Endothelial cell of umbilical vein (primary cell): ENCODE measurements at places on chromosomes 4 and X. TPM values are rescaled to one million over a fixed set of nuclear protein-coding genes. Genes with fewer than 3 reads are reported as not detected.

The SPANXA2 gene
- total RNA-seq, result not detected in 2 replicates

The MAGEE1 gene
- total RNA-seq, result 0.74 and 0.95 TPM in 2 replicates

The NOCT gene
- 20.1 and 20.7 TPM in 2 replicates for total RNA-seq

The ZCCHC4 gene
- total RNA-seq, result 9.9 and 10.9 TPM in 2 replicates

The SERPINA7 gene
- total RNA-seq, result not detected in 2 replicates

The SLC2A9 gene
- 1.5 and 1.6 TPM in 2 replicates for total RNA-seq

The MAGEA8 gene
- not detected in 2 replicates for total RNA-seq

The ADH1B gene
- not detected in 2 replicates for total RNA-seq

The HOPX gene
- 0.62 and 5.8 TPM in 2 replicates for total RNA-seq

The CTAG1B gene
- not detected in 2 replicates for total RNA-seq

The CD99L2 gene
- 32.4 and 33.2 TPM in 2 replicates for total RNA-seq

The SPANXN4 gene
- not detected in 2 replicates for total RNA-seq

The JCHAIN gene
- total RNA-seq, result not detected in 2 replicates

DNA sequence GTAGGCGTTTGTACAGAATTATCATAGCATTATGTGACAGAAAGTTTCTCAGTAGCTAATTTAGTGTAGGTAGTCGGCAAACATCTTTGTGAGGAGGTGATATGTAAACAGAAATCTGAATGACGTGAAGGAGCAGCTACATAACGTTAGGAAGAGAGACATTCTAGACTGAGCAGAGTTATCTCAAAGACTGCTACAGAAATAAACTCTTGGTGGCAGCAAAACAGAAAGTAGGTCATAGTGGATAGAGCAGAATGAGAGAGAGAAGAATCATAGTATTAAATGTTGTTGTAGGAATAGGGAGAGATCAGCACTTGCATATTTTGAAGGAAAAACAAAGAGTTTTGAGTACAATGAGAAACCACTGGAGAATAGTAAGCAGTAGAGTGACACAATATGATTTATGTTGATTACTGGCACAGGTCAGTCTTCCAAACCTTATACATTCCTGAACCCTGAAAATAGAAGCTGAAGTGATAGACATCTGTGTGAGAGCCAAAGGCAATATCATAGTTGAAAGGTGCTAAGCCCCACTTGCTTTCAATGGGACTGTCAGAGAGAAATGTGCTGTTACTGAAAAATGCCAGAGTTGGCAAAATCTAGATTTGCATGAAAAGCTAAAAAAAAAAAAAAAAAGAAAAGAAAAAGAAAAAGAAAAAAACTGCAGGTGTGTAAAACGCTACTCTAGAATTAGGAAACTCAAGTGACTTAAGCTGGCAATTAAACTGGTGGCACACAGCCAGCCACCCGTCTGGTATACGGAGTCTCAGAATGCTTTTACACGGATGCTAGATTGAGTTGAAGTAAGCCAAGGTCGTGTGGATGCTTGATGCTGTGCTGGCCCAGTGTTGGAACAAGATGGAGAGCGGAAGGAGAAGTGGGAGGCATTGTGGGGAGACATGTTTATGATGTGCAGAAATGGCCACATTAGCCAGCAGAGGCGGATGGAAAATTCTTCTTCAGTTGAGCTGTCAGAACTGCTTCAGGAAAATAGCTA, 750.2 kb upstream of the HS3ST1 start:
- H3K36me3 ChIP-seq, result no peaks in the 10 kb centered on the region
- no peak overlapping the region for H3K4me3 ChIP-seq
- DNase-seq, result no peak
- no peaks in the 10 kb centered on the region for H3K4me1 ChIP-seq

- no peak overlapping the region for H3K4me3 ChIP-seq
- no peaks in the 10 kb centered on the region for H3K36me3 ChIP-seq
- H3K27me3 ChIP-seq, result no peaks in the 10 kb centered on the region
- H3K27ac ChIP-seq, result no peak overlapping the region
Observed at GRCh38 chr4:112128452-112128851, 16.8 kb upstream of the FAM241A start.

DNA sequence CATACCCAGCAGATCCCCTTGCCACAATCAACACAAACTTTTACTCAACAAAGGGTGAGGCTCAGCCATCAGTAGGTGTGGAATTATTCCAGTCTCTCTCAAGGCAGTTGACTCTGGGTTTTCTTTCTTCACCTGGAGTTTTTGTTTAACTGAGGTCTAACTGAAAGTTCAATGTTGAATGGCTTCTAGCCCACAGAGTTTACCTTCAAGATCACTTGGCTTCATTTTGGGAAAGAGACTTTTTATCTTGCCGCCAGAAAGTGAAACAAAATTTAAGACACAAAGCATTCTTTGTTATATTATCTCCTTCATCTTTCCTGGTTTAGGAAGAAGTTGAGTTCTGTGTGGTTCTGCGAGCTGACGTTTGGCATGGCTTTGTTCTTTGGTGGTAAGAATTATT, 83.8 kb upstream of the RASGEF1B start:
- H3K27ac ChIP-seq, result no peak overlapping the region
- no peak for DNase-seq
- H3K4me1 ChIP-seq, result no peaks in the 10 kb centered on the region
- no peak overlapping the region for H3K4me3 ChIP-seq
- no peaks in the 10 kb centered on the region for H3K36me3 ChIP-seq

- no peaks in the 10 kb centered on the region for H3K27me3 ChIP-seq
- no peak overlapping the region for H3K27ac ChIP-seq
- no peak for DNase-seq
- no peak overlapping the region for H3K4me3 ChIP-seq
- no peaks in the 10 kb centered on the region for H3K36me3 ChIP-seq
Observed at GRCh38 chr4:73839715-73840114, 3.2 kb downstream of the CXCL6 start.

DNA sequence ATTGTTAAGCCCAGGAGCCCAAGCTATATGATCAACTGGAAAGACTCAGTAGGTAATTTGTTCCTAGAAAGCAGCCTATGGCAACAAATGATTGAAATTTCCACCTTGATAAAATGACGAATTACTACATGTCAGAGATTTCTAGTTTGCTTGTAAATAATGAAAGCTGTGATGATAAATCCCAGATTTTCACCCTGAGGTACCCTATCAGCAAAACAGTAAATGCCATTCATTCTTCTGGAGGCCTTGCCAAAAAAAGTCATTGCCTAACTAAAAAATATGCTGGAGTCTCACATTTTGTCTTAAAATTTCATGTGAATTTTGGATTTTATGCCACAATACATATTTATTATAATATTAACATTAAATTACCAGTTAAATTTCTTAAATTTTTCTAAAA, 71.3 kb downstream of the PPEF2 start:
- H3K36me3 ChIP-seq, result no peaks in the 10 kb centered on the region
- H3K27ac ChIP-seq, result no peak overlapping the region
- no peaks in the 10 kb centered on the region for H3K4me1 ChIP-seq
- DNase-seq, result no peak
- no peak overlapping the region for H3K4me3 ChIP-seq

DNA sequence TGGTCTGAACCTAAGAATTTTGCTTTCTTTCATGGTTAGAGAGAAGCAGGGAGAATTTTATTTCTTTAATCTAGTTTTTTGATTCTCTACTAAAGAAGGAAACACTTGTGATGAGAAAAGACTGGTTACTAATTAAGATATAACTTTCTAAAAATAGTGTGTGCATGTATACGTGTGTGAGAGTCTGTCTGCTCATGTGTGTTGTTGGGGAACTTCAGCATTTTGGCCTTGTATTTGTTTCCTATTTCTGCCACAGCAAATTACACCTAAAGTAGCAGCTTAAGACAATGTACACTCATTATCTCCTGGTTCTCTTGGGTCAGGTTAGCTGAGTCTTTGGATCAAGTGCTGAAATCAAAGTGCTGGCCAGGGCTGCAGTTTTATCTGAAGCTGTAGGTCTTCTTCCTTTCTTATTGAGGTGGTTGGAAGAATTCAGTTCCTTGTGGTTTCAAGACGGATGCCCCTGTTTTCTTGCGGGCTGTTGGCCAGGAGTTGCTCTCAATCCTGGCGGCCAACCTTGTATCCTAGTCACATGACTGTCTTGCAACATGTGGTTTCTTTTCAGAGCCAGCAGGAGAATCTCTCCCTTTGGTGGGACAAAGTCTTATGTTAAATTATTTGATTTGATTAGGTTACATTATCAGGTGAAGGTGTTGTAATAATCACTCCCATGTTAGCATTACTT, 188.4 kb upstream of the CLNK start:
- no peak overlapping the region for H3K4me3 ChIP-seq
- H3K36me3 ChIP-seq, result no peaks in the 10 kb centered on the region
- H3K27me3 ChIP-seq, result no peaks in the 10 kb centered on the region
- H3K4me1 ChIP-seq, result no peaks in the 10 kb centered on the region

DNA sequence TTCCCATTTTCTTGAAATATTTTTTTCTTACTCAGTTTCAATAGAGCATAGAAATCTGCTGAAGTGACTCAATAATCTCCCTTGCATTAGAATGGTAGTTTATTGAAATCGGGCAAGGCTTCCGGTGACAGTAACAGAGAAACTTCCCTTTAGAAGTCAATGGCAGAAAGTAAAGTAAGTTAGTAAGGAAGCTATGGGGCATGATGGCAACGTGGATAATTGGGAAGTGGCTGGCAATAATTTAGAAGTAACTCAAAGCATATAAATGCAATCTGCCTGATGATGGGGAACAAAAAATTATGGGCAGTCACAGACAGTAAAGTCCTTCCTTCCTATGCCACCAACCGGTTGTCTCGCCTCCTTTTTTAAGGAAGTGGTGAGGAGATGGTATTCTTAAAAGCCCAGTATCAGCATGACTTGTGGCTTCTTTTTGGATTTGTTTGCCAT, 7.6 kb downstream of the CYBB start:
- no peak overlapping the region for H3K4me3 ChIP-seq
- DNase-seq, result no peak
- H3K27me3 ChIP-seq, result no peaks in the 10 kb centered on the region
- H3K27ac ChIP-seq, result no peak overlapping the region
- H3K4me1 ChIP-seq, result no peaks in the 10 kb centered on the region
- no peaks in the 10 kb centered on the region for H3K36me3 ChIP-seq

DNA sequence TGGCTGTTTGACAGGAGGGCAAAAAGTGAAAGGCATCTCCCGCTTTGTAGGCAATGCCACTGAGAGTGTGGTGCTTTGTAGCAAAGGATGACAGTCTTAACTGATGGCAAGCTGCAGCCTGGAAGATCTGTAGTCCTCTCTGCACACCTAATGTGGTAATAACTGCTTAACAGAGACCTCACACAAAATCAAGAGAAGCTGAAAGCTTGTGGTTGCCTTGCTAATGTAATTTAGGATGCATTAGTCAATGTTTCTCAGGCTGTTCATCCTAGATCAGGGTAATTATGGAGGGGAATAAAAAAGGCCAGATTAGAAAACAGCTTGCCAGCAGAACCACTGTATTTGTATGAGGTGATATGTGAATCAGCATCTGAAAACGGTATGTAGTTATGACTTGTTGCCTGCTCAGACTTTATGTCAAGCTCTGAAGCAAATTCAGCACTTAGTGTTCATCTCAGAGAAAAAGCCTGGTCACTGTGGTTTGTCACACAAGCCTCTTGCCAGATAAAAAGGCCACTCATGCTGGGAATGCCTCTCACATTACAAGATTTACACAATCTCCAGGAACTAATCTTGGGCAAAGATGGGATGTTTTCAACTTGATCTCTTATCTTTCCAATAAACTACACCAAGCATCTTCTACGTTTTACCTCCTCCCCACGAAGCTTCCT, 130.8 kb downstream of the ENOX2 start:
- no peak for DNase-seq
- no peaks in the 10 kb centered on the region for H3K27me3 ChIP-seq
- H3K4me1 ChIP-seq, result peaks cover 11% of the 10 kb centered on the region
- no peaks in the 10 kb centered on the region for H3K36me3 ChIP-seq
- no peak overlapping the region for H3K27ac ChIP-seq

DNA sequence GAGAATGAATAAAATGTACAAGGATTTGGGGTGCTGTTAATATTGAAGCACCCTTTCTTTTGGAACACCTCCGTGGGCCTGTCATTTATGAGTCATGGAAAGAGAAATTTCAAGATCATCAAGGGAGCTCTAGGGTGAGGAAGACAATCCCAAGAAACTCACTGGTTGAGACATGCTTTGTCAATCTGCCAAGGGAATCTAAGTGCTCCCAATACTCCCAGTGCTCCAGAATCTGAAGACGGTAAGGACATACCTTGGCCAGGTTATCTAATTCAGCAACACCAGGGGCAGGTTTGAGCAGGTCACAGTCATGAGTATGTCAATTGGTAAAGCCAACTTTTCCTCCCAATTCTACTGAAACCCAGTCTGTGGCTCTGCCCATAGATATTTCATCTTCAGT, 556.4 kb upstream of the CPEB2 start:
- H3K4me1 ChIP-seq, result no peaks in the 10 kb centered on the region
- no peak overlapping the region for H3K27ac ChIP-seq
- H3K4me3 ChIP-seq, result no peak overlapping the region
- no peaks in the 10 kb centered on the region for H3K27me3 ChIP-seq
- DNase-seq, result no peak

DNA sequence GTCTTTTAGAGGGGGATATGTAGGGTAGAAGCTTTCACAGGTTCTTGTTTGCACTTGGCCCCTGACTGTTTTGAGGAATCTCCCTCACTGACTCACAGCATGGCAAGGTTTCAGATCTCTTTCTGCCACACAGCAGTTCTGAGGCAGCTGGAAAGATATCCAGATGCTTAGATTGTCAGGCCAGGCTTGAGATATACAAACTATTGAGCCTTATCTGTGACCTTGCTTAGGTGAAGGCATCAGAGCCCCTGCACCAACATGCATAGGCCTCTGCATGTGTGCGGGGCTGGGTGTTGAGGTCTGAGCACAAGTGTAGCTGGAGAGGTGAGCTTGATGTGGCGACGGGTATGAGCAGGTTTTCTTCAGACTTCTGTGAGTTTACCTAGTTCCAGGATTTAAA, 80.9 kb upstream of the MSANTD1 start:
- no peaks in the 10 kb centered on the region for H3K27me3 ChIP-seq
- H3K36me3 ChIP-seq, result peaks cover 10% of the 10 kb centered on the region
- no peak overlapping the region for H3K4me3 ChIP-seq

- no peaks in the 10 kb centered on the region for H3K27me3 ChIP-seq
- peaks cover 57% of the 10 kb centered on the region for H3K36me3 ChIP-seq
- no peaks in the 10 kb centered on the region for H3K4me1 ChIP-seq
- DNase-seq, result no peak
Observed at GRCh38 chr4:7773401-7774180, 166.1 kb downstream of the AFAP1 start.

- no peaks in the 10 kb centered on the region for H3K4me1 ChIP-seq
- no peaks in the 10 kb centered on the region for H3K36me3 ChIP-seq
- no peaks in the 10 kb centered on the region for H3K27me3 ChIP-seq
- DNase-seq, result no peak
- no peak overlapping the region for H3K27ac ChIP-seq
Observed at GRCh38 chr4:39658756-39659155, 20.1 kb upstream of the SMIM14 start.

GRCh38 chr4:39687014-39687413, 10.9 kb upstream of the UBE2K start:
- DNase-seq, result no peak
- H3K4me1 ChIP-seq, result no peaks in the 10 kb centered on the region
- no peaks in the 10 kb centered on the region for H3K36me3 ChIP-seq
- H3K27ac ChIP-seq, result no peak overlapping the region

- peaks cover 15% of the 10 kb centered on the region for H3K4me1 ChIP-seq
- peaks cover 9% of the 10 kb centered on the region for H3K27me3 ChIP-seq
- no peaks in the 10 kb centered on the region for H3K36me3 ChIP-seq
- DNase-seq, result peak; percentile 39
Observed at GRCh38 chr4:17511051-17511450, 839 bp downstream of the QDPR start.
